ENCODE measurements at places on chromosomes 4 and X.

- DNase-seq: no peak
Measured at GRCh38 chrX:24399550-24399949, 39.1 kb downstream of the SUPT20HL1 start.

DNA sequence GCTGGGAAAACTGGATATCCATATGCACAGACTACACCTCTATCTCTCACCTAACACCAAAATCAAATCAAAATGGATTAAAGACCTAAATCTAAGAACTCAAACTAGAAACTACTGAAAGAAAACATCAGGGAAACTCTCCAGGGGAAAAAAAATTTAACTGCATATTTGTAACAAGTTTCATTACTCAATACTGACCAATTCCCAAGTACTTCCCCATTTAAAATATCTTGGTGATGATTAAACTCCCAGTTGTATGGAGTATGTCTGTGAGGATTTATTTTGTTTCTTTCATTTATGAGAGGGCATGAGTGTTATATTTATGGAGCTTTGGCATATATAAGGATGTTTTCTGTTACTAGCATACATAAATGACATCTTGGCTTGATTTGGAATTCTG lies 112.3 kb upstream of the IL15 start:
- DNase-seq: no peak

- DNase-seq: no peak
Measured at GRCh38 chrX:40931921-40932320, 153.3 kb upstream of the USP9X start.

DNA sequence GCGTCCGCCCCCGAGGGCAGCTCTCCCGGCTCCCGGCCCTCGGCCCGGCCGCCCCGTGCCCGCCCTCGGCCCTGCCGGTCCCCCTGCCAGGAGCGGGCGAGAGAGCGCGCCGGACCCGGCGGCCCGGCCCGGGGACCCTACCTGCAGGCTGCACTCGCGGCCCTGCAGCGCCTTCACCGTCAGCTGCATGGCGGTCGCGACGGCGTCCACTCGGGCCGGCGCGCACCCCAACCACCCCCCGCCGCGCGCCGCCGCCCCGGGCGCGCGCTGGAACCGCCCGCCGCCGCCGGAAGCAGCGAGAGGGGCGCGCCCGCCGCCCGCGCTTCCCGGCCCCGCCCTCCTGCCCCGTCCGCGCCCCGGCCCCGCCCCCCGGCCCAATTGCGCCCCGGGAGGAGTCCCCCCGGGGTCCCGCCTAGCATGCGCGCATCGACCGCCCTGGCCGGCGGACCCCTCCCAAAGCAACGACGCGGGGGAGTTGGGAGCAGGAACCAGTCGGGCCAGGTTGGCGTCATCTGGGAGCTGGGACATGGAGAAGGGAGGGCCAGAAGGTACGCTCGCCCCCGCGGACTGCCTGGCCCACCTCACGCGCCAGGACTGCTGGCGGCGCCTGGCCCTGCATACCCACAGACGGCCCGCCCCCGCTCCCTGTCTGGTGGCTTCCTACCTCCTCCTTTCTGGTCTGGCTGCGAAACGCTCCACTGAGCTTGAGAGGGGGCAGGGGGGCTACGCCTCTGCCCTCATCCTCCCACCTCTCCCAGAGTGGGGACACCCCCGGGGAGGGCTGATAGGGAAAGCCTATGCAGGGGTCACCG lies at the start of gene UBL4A:
TSS of gene UBL4A (minus strand) at position 220 of the 812 bp plus-strand sequence. CDS start at position 189, 31 bp downstream.
- no peak for DNase-seq

DNA sequence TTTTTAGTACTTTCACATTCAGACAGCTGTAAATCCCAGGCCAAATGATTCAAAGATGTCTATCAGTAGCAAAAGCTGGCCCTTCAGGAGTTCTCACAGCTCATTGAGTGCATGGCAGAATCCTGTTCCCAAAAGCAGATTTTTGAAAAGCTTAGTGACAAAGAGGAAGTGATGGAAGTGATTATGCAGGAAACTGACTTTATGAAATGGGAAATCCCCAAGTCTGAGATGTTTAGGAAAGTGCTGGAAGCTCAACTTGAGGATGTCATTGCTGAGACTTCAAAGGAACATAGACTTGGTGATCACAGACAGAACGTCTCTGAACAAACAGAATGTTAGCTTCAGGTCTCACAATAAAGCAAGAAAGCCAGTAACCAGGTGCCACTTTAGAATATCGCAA lies 51.0 kb upstream of the CFAP47 start:
- DNase-seq: no peak

DNA sequence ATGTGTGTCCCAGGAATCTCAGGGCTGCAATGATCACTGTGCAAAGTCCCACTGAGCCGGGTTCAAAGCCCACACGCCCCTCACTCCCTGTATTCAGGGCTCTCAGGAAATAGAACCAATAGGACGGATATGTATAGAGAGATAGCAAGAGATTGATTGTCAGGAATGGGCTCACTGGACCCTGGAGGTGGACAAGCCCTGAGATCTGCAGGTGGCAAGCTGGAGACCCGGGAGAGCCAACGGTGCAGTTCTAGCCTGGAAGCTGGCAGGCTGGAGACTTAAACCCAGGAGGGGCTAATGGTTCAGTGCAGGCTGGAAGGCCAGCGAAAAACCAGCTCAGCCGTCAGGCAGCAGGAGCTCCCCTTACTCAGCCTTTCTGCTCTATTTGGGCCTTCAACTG lies 52.8 kb upstream of the ADRA2C start:
- DNase-seq: no peak

DNA sequence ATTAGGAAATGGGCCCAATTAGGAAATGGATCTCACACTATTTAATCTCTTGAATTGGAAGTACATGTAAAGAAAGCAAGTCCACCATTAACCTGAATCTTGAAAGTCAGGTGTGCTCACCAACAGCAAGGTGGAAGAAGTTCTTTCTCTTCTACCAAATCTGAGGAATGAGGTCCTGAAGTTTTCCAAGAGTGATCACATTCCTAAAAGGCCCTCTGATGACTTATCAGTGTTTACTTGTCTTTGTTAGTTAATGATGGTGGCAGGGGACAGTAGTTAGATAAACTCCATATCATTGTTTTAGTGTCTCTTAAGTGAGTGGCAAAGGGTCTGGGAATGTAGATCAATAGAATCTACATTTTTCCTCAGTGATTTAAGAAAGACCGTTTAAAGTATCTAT lies 61.3 kb upstream of the APELA start:
- no peak for DNase-seq

DNA sequence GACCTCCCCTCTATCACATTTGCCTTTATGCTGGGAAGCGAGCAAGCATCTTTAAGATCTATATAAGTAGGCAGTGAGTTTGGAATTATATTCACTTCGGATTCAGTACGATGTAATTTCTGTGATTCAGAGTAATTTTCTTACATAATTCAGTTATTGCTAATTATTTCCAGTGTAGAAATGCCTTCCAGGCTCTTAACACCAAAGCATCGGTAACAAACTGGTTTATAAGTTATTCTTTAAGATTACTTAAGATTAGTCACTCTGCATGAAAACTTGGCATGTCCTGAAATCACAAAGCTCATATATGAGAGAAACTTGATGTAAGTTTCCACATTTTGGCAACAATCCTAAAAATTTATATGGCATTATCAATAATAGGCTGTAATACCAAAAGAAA lies 120.8 kb downstream of the ADAMTS3 start:
- DNase-seq: no peak

DNA sequence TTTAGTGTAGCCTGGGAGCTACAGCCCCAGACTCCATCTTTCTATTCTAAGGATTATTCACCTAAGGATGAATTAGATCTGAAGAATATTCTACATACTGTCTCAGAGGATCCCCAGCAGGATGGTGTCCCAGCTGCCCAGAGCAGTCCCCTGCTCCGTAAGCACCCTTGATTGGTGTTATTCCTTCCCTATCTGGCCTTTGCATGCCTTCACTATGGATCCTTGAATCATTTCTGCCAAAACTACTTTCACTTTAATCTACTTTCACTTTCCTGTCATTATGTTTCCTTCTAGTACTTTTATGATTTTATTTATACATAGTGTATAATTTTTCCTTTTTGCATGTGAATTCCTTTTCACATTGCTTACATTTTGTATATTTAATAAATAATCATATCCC lies 39.2 kb downstream of the ARHGAP24 start:
- no peak for DNase-seq

DNA sequence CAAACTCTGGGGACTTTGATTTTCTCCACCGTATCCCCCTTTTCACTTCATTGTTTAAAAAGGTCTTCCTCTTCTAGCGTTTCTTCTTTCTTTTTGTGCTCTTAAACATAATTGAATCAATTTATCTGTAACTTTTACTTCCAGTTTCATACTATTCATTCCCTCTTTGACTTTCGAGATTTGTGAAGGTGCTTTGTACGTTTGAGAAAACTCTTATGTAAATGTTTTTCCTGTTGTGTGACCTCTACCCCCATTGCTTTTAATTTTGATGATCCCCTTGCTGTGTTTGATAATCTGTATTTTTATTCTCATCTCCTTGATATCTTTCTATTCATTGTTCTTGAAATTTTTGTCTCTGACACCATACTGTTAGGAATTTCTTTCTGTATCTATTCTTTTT lies 4.8 kb downstream of the USP38 start:
- no peak for DNase-seq

GRCh38 chr4:64713256-64713840 lies 304.1 kb upstream of the TECRL start:
- DNase-seq: no peak

DNA sequence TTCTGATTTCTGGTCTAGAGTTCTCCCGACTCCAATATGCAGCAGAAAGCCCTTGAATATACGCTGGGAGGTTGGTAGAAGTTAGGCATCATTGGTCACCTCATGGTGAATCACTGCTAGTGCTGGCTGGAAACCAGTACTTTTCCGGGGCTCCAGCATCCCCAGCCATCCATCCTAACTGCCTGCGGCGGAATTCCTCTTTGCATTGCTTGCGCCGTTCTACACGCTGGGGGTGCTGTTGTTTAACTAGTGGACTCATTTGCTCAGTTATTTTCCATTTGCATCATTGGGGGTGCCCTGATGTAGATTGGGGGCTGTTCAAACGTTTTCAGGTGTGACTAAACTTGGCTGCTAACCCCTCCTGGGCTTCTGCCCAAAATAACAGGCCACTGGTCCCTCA lies 23.3 kb upstream of the GPR50 start:
- no peak for DNase-seq

DNA sequence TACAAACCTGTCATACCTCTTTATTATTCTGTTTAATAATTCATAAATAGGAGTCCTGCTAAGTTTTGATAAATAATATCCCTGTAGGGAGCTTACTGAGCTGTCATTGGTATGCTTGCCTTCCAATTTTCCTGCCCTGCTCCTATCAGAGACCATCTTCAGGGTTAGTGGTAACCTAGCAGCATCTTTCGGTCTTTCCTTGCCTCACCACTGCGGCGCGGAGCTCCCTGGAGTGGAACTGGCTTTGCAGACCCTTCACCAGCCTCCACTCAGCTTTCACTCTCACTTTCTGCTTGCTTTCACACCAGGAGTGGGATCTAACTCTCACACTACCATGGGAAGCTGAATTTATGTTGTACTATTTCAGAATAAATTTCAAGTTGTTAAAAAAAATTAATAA lies 481.7 kb upstream of the ATOH1 start:
- no peak for DNase-seq

DNA sequence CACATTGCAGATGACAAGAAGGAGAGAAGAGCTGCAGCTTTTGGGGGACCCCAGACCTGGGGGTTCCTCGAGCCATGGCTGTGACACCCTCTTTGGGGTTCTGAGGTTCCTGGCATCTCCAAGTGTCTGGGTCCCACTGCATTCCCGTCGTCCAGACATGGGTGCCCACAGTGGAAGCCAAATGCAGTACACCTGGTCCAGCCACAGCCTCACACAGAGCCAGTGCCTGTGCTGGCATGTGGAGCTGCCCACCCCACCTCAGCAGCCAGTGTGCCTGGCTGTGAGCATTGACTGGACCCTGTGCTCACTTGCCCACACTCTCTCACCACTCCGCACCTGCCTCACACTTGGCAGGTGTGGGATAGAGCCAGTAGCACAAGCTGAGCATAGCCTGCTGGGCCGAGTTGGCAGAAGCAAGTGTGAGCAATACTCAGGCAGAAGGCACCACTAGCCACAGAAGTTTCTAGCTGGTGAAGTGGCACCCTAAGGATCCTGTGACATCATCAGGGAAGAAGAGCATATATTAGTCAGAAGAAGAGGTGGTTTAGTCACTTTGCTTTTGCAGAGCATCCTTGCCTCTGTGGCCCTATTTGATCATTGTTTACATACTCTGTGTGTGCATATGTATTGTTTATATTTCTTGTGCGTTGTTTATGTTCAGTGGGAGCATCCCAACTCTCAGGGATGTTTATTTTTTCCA lies 65.0 kb upstream of the MAGEB2 start:
- no peak for DNase-seq

DNA sequence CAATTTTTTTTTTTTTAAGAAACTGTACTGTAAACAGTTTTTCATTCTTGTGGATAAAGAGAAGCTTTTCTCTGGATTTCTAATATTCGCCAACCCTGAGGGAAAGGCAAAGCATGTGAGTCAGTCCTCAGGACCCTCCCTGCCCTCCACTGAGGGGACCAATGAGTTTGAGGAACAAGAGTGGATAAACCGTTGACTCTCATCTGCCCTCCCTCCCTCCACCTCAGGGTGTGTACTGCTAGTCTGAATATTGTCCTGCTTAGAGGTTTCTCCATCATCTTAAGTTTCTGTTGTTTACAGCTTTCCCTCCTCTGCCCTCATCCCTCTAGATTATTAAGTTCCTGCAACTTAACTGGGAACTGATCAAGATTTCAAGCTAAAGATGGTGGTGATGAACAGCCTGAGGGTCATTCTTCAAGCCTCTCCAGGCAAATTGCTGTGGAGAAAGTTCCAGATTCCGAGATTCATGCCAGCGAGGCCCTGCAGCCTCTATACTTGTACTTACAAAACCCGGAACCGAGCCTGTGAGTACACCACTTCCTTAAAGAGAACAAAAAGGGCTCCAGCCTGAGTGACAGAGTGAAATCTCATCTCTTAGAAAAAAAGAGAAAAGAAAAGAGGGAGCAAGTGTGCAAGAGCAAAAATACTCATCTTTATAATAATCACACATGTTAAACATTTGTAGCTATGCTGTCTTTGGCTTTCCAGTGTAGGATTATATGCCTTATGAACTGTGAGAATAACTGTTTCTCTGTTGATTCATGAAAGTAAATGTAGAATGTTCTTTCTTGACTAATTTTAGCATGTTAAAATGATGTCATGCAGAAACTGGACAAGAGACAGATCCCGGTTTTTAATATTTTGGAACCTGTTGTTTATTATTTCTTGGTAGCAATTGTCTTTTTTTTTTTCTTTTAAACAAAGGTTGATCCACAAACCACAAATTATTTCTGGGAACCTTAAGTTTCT lies 11.9 kb downstream of the CA5B start:
- DNase-seq: no peak

GRCh38 chrX:150599226-150599625 lies 30.8 kb downstream of the MTM1 start:
- no peak for DNase-seq

GRCh38 chrX:26208012-26208411 lies 8.0 kb upstream of the MAGEB5 start:
- no peak for DNase-seq

DNA sequence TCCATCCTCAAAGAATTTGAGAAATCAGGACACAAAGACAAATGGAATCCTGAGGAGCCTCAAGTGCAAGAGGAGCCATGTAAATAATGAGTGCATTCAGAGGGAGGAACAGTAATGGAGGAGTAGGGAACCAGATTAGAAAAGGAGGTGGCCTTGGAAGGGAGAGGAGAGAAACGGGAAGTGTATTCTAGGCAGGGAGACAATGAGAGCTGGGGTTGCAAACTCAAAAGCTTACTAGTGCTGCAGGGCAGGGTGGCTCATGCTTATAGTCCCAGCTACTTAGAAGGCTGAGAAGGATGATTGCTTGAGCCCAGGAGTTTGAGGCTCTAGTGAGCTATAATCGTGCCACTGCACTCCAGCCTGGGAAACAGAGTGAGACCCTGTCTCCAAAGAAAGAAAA lies 113.2 kb upstream of the LSM6 start:
- no peak for DNase-seq

- no peak for DNase-seq
Measured at GRCh38 chr4:110904435-110905065, 281.7 kb upstream of the PITX2 start.

Data from stimulated activated CD8-positive, alpha-beta memory T cell treated with anti-CD3 and anti-CD28 coated beads, Interleukin-7, amount 100 ng/mL, for 24 hours (primary cell).